ENCODE measurements at places on chromosomes 12 and 14.

DNA sequence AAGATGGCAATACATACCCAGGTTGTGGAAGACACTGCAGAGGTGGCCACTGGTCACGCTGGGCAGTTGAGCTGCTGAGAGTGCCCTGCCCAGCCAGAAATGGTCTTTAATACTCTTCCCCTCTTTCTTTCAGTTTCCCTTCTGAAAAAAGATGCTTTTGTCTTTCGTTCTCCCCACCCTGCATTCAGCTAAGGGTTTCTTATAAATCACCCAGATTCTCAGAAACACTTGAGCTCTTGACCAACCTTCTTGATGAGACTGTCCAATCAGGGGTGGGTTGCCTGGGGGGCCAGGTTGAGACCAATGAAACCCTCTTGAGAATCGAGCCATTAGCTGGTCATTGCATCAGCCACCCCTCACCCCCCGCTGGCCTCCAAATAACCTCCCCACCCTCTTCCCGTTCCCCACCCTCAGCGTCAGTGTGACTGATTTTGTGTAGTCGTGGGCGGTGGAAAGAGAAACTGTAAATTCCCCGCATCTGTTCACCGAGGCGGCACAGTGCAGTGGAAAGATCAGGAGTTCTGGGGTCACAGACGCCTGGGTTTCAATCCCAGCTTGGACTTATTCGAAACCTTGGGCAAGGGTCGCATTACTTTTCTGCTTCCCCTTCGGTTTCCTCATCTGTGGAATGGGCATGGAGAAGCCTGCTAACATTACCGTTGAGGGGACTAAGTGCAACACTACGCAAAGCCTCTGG, 52.3 kb downstream of the SLC25A47 start:
- no peak for DNase-seq

DNA sequence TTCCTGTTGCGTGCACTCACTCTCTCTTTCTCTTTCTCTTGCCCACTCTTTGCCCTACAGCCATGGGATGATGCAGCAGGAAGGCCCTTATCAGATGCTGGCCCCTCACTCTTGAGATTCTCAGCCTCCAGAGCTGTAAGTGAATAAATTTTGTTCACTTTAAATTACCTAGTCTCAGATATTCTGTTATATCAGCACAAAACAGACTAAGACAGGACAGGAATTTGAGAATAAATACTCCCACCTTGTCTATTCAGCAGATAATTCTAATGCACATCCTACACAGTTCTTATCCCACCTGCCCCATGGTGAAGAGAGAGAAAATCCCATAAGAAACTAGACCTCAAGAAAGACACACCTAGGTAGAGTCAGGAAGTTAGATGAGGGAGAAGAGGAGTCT, 25.8 kb upstream of the G2E3 start:
- DNase-seq: no peak

DNA sequence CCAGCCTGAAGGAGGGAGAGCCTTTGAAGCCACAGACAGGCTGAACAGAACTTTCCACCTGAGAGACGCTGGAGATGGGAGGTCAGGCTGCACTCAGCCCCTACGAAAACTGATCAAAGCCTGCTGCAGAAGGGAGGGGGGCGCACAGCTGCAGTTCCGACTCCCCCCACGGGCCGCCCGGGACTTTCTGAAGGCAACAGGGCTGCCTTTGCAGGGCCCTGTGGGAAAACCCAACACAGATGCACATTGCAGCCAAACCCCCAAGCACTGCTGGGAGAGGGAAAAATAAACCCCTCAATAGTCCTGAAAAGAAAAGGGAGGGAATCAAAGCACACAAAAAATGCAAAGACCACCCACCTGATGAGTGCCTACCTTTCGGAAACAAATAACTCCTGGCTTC, 290.6 kb downstream of the ZFP36L1 start:
- no peak for DNase-seq

DNA sequence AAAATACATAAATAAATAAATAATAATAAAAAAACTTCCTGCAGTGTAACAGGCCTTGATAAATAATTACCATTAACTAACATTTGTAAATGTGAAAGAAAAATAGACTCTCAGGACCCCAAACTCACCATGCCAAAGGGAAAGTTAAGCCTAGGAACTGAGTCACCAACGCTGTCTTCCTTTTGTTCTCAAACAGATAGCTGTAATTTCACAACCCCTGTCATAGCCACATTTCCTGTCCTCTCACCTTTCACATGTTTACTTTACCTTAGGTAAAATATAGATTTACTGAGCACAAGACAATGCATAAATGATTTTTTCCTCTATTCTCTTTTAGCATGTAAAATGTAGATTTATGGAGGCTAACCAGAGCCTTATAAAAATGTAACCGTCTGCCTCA, 35.9 kb upstream of the CHST11 start:
- DNase-seq: no peak

- DNase-seq: peak; percentile 84
Observed at GRCh38 chr14:52950898-52951680, at the start of gene FERMT2. FERMT2 (minus strand) TSS chr14:52951050; CDS start chr14:52950568, 482 bp downstream.

DNA sequence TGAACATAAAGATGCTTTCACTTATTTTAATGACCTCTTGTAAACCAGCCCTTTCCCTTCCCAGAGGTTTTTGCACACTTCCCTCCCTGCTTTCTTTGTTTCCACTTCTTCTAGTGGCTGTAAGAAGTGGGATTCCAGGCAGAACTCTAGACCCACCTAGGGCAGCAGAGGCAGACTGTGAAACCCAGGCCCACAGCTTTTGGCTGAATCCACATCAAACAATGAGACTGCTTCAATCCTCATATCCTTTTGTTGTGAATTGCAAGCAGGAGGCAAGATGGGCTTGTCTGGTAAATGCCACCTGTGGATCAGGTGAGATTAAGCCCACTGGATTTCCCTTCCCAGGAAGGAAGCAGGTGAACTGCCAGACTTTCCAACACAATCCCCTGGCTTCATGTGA, 12.8 kb downstream of the CCDC177 start:
- no peak for DNase-seq

All from SK-N-DZ (cell line).